ENCODE measurements at places on chromosomes 3 and 15.

- no peak for DNase-seq
Measured at GRCh38 chr3:138351916-138352550, 3.7 kb downstream of the MRAS start.

- no peak for DNase-seq
Measured at GRCh38 chr15:42141795-42142667, 14.4 kb downstream of the PLA2G4F start.

DNA sequence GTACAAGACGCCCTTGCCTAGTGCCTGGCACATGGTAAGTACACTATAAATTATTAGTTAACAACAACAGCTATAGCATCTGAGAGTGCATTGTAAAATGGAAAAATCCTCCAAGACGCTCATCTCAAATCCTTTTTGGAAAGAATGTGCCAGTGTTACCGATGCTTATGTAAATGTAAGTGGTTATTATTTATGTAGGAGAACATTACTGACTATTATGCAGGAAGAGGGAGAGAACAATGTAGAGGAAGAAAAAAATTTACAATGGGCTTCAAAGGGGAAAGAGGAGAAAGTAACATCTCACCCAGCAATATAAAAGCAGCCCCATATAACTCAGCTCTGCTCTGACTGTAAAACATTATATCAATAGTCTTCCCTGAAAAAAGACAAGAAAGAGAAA is 155.3 kb upstream of the LPP start:
- no peak for DNase-seq

DNA sequence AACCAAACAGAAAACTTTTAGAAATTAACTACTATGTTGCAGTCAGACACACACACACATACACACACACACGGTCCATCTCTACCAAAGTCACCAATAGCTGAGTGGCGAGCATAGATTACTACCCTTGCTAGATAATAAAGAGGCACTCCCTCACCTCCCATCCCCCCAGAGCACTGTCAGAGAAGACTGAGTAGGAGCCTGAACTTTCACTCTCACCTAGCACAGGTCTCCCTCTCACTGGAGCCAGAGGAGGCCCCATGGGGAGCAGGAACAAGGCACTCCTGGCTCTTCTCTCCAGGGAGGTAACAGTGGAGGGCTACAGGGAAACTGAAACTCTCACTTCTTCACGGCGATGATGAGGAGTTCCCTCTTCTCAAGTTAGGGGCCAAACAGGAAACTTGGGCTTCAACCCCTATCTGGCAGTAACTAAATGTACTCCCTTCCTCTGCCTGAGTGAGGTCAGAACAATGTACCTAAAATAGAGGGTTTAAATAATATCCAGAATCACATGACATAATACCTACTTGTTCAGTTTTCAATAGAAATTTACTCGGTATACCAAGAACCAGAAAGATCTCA is 975.3 kb upstream of the GBE1 start:
- no peak for DNase-seq

GRCh38 chr3:67522081-67522480 is 132.3 kb downstream of the SUCLG2 start:
- DNase-seq = no peak

DNA sequence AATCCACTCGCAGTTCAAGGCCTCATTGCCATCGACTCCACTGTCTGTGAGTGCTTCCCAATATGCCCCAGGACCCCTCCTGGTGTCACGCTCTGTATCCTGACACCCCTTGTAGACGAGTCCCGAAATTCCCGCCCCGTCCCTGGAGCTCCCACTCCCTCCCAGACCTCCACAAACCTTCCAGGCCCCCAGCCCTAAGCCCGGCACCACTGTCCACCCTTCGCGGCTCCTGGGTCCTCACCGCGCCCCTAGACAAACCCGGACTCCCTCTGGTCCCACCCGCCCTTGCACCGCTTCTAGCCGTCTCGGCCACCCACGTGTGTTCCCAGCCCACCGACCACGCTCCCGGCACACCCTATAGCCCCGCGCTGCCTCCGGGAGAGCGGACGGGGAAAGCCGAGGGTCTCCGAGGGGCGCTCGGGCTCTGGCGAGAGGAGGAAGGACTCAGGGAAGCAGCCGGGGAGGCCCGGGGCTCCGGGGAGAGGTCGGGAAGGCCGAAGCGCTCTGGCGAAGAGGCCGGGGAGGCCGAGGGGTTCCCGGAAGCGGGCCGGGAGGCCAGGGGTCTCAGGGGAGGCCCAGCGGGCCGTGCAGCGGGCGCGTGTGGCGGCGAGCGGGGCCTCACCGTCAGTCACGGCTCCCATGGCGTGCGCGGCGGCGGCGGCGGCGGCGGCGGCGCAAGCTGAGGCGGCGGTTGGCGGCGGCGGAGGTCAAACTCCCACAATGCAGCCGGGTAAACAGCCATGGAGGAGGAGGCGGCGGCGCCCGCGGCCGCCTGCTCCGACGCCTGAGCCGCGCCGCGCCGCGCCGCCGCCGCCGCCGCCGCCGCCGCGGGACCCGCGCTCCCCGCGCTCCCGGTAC is at the start of the genes ATXN7 and THOC7:
TSS of gene ATXN7 (plus strand) at position 718 of the 858 bp plus-strand sequence. CDS start 48,732 bp downstream, outside the sequence.
TSS of gene THOC7 (minus strand) at position 656 of the 858 bp plus-strand sequence. CDS start at position 641, 15 bp downstream.
- no peak for DNase-seq

- DNase-seq = no peak
Measured at GRCh38 chr15:45093013-45093412, 21.0 kb downstream of the DUOX2 start.

DNA sequence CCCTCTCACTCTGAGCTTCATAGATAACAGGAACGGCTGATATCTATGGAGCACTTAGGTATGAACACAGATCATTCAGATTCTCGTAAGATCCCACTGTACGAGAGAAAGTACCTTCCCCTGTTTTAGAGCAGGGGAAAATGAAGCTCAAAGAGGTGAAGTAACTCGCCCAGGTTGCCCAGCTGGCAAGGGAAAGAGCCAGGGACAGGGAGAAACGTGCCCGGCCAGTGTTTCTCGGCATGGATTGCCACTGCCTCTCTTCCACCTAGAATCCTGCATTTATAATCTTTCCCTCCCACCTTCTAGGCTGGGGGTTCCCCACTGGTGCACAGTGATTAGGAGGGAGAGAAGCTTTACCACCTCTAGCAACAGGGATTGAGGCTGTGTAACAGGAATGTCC is 39.0 kb downstream of the EHD4 start:
- no peak for DNase-seq

- no peak for DNase-seq
Measured at GRCh38 chr3:33722191-33722590, 4.1 kb upstream of the CLASP2 start.

DNA sequence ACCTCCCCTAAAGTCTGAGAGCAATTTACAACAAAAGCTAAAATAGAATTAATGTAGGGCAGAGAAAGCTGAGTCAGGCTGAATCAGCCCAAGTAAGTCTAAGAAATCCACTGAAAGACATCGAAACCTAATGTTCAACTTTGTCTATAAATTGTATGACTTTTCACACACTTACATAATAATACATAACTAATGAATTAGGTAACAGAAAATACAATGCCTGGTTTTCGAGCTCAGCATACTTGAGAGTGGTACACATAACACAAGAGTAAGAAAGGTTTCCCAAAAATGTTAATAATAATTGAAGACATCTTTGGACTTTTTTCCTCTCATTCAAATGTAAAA is 55.3 kb upstream of the VGLL4 start:
- no peak for DNase-seq

GRCh38 chr3:1773679-1774078 is 325.0 kb upstream of the CNTN4 start:
- DNase-seq = no peak

- DNase-seq = no peak
Measured at GRCh38 chr3:52090933-52091468, 34.6 kb upstream of the DUSP7 start.

DNA sequence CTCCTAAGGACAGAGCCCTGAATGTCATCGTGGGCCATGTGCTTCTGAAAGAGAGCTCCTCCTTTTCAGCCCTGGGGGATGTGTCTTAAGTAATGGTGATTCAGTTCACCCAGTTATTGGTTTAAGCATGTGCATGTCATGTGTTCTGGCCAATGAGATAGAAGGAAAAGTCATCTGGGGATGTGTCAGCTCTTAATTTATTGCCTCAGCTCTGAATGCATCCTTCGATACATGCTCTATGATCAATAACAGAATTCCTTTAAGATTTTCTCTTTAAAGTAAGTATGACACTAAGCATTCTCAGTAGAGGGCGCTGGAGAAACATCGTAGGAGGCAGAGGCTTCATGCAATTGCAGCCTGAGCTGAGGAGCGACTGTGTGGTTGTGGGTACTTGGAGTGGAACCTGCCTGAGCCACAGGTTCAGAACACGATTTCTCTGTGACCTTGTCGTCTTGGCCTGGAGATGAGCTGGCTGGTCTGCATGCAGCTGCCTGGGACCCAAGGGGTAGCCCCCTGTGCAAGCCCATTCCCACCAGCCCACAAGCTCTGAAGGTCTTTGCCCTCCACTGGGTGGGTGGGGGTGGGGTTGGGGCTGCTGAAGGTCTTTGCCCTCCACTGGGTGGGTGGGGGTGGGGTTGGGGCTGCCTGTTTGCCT is 69.5 kb downstream of the C3orf38 start:
- DNase-seq = no peak

GRCh38 chr15:48875241-48875960 is 2.5 kb upstream of the EID1 start:
- DNase-seq = no peak

GRCh38 chr3:149771652-149772271 is 19.5 kb upstream of the COMMD2 start:
- peak; percentile 30 for DNase-seq

Measured in NCI-H187 treated with DMSO at 0.1 percent for 48 hours (cell line).